Stimulated activated naive CD4-positive, alpha-beta T cell (primary cell): ENCODE measurements at places on chromosomes 5 and 9.

- no peak for DNase-seq
Observed at GRCh38 chr5:173866243-173866857, 21.8 kb upstream of the CPEB4 start.

DNA sequence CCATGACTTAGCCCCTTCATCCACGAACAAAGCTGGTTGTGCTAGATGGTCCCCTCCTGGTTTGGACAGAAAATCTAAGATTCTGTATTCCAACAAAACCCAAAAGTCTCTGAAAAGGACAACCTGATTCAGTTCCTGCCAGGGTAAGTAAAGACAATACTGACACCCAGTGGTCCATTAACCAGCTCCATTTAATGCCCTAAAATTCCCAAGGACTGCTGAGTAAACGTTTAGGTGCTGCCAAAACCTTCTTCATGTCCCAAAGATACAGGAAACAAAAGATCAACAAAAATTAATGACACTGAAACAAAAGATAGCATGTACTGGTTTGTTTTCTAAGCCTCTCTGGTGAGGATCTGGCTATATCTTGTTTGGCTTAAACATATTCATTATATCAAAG lies 25.3 kb upstream of the PPP1R2B start:
- no peak for DNase-seq

DNA sequence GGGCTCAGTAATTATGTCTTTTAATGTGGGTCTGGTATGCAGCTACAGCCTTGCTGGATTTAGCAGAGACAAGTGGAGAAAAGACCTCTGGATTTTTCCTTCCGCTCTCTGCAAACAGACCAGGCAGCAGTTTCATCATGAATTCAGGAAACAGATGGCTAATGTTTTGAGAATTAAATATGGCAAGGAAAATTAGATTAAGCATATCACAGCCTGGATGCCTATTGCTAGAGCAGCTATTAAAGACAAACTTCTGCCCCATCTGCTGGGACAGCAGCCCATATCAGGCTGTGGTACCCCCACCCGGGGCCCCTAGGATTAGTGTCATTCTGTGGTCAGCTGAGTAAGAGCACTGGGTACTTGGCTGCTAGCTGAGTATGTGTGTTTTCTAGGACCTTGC lies 6.2 kb downstream of the SKP2 start:
- no peak for DNase-seq

- DNase-seq: no peak
Observed at GRCh38 chr9:133261103-133261752, 13.8 kb downstream of the ABO start.

GRCh38 chr5:39138892-39139291 lies 64.7 kb upstream of the RICTOR start:
- DNase-seq: no peak

GRCh38 chr5:22542340-22542739 lies 310.8 kb downstream of the CDH12 start:
- DNase-seq: no peak

DNA sequence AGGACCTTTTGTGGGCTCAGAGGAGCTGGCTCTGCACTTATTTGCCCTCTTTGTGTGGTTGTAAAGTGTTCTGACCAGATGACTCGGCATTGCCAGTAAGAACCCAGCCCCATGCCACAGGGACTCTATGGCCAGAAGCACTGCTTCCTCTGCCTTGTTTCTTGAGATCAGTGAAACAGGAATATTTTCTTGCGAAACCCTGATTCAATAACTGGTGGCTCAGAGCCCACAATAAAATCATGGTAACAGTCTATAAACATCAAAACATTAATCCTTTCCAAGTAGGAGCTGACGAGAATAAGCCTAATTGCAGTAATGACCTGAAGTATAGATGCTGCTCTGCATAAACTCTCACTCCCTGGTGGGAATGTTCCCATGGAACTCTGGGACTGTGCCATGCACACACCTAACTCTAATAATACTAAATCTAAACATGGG lies 344.3 kb downstream of the ZNF608 start:
- DNase-seq: no peak
